T-cell (primary cell): ENCODE measurements at places on chromosomes 2 and 18.

- no peak for DNase-seq
Observed at GRCh38 chr2:124625561-124625960, 600.5 kb downstream of the CNTNAP5 start.

GRCh38 chr2:135164431-135164830, 112.3 kb downstream of the RAB3GAP1 start:
- DNase-seq = no peak

- DNase-seq = peak; percentile 38
Observed at GRCh38 chr2:12044857-12045256, 298.4 kb downstream of the LPIN1 start.

- no peak for DNase-seq
Observed at GRCh38 chr2:228268301-228268700, 86.8 kb upstream of the SPHKAP start.

GRCh38 chr2:38713338-38713737, 37.8 kb downstream of the SRSF7 start:
- no peak for DNase-seq

DNA sequence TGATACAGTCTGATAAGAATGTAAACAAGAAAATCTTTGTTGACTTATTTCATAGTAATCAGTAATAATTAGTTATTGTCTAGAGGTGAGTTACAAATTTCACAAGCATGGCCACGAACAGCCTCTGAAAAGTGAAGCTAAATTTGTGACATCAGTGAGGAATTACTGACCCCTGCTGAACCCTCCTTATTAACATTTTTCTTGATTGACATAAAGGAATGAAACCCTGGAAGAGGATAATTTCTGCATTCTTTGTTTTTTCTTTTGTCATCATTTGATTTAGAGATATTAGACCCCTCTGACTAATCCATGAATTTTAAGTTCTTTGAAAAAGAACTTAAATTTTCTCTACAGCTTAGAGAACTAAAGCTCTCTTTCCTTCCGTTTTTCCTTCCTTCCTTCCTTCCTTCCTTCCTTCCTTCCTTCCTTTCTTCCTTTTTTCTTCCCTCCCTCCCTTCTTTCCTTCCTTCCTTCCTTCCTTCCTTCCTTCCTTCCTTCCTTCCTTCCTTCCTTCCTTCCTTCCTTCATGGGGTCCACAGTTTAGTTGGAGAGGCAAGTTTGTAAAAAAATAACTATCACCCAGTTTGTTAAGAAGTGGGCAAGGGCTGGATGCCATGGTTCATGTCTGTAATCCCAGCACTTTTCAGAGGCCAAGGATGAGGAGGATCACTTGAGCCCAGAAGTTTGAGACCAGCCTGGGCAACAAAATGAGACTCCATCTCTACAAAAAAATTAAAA, 387.0 kb downstream of the MTX2 start:
- no peak for DNase-seq

GRCh38 chr2:135636982-135637381, 104.7 kb upstream of the UBXN4 start:
- no peak for DNase-seq

DNA sequence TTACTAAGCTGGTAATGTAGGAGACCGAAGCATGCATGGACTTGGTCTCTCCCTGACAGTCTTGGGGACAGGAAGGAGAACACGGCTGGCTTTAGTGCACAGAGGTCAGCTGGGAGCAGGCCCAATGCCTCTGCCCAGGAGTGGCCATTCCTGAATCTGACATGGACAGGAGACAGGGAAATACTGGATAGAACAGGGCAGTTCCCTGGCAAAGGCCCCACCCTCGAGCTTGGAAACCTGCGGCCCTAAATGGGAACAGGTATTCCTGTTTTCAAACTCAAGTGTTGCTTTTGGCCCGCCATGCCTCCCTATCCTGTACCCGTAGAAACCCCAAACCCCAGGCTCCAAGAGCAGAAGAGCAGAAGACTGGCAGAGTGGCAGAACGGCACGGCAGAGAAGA, 107.4 kb downstream of the ZNF516 start:
- no peak for DNase-seq

DNA sequence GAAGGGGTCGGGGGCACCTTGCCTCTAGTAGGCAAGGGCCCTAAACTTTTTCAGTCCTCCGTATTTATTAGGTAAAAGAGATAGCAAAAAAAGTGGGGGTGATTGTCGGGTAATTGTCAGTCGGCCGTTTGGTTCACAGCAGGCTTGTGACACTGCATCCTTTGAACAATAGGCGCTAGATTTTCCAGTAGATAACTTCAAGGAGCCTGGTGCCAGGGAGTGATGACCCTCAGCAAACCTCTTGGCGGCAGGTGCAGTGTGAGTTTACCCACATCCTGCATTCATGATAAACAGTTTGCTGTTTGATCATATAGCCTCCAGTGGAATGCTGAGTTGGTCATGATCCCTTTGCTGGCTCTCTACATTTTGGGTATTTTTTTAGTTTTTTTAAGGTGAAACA, 22.9 kb downstream of the SERPINB8 start:
- DNase-seq = no peak

DNA sequence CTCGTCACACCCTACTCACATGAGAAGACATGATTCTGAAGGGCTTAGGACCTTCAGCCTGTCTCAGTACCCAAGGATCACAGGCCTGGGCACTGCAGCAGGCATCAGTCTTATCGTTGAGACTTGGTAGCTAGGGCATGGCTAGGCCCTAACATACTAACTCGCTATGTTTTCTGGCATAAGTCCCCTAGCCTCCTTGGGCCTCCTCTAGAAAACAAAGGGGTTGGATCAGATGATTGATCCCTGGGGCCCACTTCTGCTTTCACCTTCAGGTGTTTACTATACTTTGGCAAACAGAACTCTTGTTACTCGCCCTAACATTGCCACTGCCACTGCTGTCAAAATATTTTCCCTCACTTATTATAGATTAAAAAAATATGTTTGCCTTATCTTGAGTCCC, 44.2 kb downstream of the VSNL1 start:
- no peak for DNase-seq

- no peak for DNase-seq
Observed at GRCh38 chr2:131542438-131543384, 15.0 kb downstream of the CCDC74A start.

GRCh38 chr2:186590759-186591505, 1.1 kb downstream of the ITGAV start:
- DNase-seq = no peak

DNA sequence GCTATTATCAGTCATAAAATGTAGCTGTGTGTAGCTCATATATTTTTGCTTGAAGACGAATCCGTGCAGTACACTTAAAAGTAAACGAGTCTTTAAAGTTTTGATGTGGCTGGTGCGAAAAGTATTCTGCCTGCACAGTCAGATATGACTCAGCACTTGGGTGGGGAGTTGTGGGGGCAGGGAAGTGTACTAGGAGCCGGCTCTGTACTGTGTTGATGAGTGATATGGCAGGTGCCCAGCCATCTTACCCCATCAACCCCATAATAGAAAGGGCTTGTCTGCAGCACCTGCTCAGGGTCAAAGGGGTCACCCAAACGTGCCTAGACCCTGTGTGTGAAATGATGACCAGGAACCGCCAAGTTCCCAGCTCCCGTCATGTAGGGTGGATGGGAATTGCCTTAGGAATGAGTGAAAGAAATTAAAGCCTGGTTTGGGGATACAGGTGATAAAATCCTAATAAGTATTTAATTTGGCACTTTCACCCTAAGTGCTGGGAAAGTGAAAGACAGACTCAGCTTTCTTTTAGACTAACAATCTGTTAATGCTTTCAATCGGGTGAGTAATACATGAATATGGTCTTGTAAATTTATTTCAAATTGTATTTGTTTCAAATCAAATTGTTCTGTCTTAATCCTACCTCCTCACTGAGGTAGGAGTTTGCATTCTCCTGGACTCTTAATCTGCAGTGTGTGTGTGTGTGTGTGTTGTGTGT, 48.0 kb downstream of the BCL2L11 start:
- DNase-seq = no peak

DNA sequence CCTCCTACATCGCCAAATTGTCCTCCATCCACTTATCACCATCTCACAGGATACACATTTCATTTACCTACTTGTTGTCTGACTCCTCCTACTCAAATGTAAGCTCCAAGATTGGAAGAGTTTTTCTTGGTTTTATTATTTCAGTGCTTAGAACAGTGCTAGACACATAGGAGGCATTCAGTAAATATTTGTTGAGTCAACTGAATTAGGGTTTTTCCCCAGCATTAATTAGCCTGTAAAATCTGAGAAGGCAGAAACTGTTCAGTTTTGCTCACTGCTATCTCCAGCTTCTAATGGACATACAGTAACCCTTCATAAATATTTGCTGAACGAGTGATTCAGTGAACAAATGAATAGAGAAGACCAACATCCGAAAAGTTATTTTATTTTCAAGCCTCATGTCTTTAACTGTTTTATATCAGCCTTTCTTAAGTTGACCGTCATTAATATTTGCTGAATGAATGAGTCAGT, 800 bp downstream of the TTC21B start:
- no peak for DNase-seq

GRCh38 chr2:15835991-15836688, 104.2 kb upstream of the MYCN start:
- DNase-seq = no peak

GRCh38 chr18:53745224-53745967, 479.1 kb downstream of the MBD2 start:
- DNase-seq = no peak

DNA sequence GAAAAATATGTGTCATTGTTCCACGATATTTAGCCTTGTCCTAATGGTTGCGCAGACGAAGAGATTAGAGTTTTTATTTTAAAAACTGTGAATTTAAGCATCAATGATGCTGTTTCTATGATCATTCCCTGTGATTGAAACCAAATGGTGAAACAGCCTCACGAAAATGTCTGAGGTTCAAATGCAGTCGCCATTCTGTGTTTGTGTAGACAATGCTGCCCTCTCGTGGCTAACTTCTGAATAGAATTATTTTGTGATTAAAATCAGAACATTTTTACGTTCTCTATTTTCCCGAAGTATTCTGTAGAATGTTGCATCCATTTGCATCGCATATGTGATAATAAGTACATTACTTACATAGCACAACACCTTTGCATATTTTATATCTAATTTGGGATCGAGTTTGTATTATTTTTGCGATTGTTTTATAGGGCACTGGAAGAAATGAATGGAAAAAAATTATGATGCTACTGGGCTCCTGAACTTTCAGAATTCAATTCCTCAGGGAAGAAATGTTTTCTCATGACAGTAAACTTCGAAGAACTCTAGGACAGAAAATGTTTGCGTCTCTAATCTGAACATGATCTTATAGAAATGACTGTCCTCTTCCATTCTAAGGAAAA, 54.8 kb upstream of the CREB1 start:
- DNase-seq = peak; percentile 36

DNA sequence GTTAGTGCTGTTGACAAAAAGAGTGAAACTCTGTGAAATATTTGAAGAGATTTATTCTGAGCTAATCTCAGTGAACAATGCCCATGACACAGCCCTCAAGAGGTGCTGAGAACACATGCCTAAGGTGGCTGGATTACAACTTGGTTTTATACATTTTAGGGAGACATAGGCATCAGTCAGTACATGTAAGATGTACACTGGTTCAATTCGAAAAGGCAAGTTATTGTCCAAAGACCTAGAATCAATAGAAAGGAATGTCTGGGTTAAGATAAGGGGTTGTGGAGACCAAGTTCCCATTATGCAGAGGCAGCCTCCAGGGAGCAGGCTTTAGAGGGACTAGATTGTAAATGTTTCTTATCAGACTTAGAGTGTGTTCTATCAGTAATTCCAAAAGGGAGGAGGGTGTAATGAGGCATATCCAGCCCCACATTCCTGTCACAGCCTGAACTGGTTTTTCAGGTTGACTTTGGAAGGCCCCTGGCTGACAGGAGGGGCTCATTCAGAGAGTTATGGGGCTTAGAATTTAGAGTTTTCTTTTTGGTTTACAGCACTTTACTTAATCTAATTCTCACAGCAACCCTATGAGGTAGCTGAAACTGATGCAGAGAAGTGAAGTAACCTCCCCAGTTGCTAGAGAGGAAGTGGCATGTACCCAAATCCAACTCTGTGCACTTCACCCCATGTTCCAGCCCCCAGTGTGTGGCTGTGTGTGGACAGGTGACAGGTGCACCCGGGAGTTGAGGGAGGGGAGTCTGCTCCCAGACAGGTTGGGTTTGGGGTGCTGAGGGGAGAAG, 28.3 kb upstream of the ASAP2 start:
- no peak for DNase-seq

- no peak for DNase-seq
Observed at GRCh38 chr2:207138627-207139297, 27.0 kb downstream of the KLF7 start.

- no peak for DNase-seq
Observed at GRCh38 chr2:96575785-96576456, 39.4 kb downstream of the ARID5A start.

DNA sequence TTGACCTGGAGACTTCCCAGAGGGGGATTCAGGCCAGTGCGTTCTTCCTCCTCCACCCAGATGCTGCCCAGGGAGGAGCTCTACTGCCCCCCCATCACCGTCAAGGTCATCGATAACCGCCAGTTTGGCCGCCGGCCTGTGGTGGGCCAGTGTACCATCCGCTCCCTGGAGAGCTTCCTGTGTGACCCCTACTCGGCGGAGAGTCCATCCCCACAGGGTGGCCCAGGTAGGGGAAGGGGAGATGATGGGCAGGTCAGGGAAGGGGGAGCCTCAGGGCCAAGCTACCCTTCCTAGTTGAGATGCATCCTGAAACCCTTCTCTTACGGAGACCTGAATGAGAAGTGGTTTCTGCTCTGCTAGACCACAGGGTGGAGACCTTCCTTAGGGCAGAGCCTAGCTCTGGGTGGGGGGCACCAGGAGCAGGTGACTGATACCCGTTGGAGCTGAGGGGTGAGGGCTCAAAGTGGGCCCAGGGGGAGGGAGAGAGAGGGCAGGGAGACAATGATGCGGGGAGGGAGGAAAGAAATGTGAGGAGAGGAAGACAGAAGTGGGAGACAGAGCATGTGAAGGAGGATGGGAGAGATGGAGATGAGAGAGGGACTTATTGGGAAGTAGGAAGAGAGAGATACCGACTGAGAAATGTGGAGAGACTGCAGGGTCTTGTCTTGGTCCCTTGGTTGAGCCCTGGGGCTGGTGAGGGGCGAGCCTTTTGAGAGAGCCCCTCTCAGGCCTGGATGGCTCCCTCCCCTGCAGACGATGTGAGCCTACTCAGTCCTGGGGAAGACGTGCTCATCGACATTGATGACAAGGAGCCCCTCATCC, 159.4 kb downstream of the DYSF start:
- DNase-seq = no peak

DNA sequence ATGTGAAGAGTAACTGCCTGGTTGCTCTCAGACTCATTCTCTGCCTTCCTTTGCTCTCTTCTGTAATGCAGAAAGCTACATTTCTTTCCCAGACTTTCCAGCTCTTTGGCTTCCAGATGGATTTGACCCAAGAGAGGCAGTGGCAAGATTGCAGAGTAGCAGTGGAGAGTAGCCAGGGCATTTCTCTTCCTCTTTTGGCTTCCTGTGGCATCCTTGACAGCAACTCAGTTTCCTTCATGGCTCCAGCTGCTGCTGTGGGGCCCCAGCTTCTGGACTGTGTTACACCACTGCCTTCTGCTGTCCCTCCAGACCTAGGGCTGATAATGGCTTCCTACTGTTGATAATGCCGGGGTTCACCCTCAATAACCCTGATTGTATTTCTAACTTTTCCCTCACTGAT, 469.4 kb upstream of the SPRED2 start:
- no peak for DNase-seq
